ENCODE measurements at places on chromosomes 2 and 18.

DNA sequence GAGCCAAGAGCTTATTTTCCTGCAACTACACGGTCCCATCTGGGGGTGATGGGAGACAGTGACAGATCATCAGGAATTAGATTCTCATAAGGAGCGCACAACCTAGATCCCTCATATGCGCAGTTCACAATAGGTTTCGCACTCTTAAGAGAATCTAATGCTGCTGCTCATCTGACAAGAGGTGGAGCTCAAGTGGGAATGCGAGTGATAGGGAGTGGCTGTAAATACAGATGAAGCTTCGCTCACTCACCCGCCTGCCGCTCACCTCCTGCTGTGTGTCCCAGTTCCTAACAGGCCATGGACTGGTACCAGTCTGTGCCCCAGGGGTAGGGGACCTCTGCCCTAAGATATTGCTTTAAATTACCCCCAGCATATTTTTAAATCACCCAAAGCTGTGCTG lies 10.8 kb downstream of the LRRFIP1 start:
- no peak for DNase-seq

DNA sequence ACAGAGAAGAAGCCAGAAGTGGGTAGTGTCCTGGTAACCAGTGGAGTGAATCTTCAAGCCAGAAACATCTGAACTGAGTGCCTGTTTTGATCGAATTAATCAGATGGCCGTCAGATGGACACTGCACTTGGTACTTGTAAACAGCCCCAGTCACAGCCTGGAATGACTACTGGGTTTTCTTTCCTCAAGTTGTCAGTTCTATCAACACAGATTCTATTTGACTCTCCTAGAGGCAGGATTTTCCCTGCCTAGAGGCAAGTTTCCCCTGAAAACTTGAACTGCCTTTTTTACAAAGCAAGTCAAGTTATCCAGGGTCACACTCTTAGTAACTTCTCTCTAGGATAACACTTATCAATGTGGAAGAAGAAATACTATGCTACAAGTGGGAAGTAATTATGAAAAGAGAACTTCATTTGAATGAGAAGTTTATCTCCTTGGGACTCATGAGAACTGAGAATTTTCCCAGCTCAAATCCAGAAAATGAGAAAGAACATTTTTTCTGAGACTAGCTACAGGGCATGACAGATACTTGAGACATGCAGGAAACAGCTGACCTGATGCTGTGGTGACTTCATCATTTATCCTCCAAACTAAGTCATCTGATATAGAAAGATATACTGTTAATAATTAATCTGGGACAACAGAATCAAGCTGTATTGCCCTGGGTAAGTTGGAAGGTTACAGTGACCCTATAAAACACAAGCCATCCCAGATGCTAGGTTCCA lies 36.0 kb downstream of the SULT1C2 start:
- no peak for DNase-seq

GRCh38 chr2:152221839-152222238 lies 46.3 kb upstream of the STAM2 start:
- no peak for DNase-seq

- DNase-seq, result no peak
These were observed 112.5 kb upstream of the NFATC1 start for GRCh38 chr18:79283131-79283810.

DNA sequence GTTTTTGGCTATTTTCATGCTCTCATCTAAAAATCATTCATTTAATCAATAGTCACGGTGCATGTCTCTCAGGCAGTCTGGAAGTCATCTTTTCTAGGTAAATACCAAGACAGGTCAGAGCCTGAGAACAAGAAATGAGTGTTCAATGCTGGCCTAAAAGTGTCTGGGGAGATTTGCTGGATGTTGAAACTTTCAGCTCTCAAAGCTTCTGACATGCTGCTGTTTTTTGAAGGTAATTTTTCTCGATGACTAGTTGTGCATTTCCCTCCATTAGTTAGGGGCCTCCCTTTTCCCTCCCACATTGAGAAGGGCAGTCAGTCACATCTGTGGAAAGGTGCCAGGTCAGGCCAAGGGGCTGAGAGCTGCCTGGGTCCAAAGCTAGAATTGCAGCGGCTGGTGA lies 115.6 kb downstream of the LPIN1 start:
- DNase-seq, result no peak

DNA sequence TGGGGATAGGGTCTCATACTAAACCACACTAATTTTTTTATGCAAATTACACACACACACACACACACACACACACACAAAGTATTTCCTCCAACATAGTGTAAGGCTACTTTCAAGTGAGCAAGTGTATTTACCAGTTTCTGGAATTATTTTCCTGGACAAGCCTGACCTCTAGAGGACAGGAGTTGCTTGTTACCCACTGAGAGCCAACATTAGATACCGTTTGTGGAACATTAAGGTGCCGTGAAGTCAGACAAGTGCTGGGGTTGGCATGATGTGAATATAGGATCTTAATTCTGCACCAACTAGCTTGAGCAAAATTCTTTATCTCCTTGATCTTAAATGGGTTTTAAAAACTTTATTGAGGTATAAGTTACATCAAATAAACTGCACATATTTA lies 39.3 kb upstream of the SERPINB2 start:
- no peak for DNase-seq

DNA sequence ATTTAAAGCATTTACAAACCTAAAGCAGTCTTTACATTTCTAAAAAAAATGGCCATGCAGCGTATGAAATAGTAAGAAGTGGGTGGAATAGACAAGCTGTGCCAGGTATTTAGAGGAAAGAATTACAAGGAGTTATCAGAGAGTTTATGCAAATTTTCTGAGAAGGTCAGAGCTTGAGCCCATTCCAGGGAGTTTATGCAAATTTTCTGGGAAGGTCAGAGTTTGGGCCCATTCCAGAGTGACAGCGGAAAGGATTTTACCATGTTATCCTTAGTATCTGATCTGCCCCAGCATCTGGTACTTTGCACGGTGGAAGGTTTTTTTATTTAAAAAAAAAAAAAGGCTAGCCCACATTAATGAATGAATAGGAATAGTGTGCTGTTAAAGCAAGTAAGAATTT lies 1.4 kb upstream of the DOK6 start:
- DNase-seq, result no peak

- DNase-seq, result no peak
These were observed 349.7 kb downstream of the ZEB2 start for GRCh38 chr2:144170179-144170578.

DNA sequence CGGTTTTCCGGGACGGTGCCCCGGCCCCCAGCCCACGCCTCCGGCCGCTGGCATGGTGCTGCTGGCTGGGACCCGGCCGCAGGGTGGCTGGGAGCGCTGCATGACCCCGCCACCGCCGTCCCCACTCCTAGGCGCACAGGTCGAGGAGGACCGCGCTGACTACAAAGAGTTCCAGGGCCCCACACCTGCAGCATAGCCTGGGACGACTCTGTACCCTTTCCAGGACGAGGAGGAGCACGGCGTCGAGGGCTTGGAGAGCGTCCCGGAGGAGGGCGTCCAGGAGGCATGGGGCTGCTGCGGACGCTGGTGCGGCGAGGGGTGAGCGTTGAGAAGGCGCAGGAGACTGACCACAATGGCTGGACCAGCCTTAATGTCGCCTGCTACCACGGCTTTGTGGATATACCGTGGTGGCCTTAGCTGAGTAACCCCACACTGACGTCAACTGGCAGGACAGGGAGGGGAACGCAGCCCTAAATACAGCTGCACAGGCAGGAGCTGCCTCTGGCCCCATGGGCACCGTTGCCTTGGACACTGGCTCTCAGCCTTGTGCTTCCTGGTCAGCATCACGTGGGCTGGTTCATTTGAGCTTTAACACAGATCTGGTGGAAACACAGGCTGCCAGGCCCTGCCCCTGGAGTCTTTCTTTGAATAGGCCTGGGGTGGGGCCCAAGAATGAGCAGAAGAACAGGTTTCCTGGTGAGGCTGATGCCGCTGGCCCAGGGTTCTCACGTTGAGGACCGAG lies 40.9 kb upstream of the TRIM43B start:
- DNase-seq, result no peak

GRCh38 chr2:178114462-178114861 lies 2.2 kb downstream of the RBM45 start:
- no peak for DNase-seq

DNA sequence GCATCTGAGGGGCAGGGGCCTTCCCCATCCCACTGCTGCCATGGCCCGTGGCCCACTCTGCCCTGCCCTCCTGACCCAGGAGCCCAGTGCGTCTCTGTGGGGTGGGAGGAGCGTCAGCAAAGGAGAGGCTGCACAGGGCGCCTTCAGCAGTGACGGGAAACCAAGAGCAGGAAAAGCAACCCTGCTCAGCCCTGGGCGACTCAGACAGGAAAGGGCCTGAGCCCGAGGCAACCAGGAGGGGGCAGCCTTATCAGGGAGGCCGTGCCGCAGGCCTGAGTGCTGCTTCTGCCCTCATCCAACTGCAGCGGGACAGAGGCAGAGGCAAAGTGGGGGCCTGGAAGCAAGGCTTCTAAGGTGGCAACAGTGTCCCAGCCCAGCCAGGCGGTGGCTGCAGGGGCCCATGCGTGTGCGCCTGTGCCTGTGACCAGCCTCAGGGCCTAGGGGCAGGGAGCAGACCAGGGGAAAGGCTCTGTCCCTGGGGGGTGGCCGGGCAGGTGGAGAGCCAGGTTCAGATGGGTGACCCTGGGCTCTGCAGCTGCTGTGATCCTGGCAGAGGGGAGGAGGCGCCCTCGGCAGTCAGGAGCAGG lies 23.3 kb upstream of the ALPI start:
- no peak for DNase-seq

- DNase-seq, result no peak
These were observed 64.0 kb downstream of the STPG4 start for GRCh38 chr2:47091118-47091517.

DNA sequence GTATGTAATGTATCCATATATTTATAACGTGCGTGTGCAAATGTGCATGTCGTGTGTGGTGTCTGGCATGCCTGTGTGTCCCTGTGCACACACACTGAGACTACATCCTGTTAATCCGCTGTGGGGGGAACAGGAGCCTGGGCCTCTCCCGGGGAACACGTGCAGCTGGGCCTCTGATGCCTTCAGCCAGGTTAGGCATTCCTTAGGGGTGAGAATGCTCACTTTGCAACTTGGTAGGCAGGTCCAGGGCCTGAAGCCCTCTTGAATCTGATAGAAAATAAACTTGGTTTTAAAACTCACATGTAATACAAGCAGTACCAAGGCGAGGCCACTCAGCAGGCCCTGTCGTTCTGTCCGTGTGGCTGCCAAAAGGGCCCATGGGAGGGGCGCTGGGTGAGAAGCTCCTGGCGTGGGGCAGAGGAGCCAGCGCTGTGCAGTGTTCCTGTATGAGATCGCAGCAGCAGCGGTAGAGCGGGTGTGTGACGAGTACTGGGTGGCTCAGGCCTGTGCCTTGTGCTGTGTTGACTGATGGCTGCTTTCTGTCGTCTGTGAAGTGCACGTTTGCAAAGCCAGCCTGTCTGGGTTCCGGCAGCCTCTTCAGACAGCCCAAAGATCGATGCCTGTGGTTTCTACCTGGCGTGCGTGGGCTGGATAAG lies 16.2 kb downstream of the SALL3 start:
- no peak for DNase-seq

- DNase-seq, result no peak
These were observed 116.9 kb upstream of the CREB1 start for GRCh38 chr2:207412787-207413310.

DNA sequence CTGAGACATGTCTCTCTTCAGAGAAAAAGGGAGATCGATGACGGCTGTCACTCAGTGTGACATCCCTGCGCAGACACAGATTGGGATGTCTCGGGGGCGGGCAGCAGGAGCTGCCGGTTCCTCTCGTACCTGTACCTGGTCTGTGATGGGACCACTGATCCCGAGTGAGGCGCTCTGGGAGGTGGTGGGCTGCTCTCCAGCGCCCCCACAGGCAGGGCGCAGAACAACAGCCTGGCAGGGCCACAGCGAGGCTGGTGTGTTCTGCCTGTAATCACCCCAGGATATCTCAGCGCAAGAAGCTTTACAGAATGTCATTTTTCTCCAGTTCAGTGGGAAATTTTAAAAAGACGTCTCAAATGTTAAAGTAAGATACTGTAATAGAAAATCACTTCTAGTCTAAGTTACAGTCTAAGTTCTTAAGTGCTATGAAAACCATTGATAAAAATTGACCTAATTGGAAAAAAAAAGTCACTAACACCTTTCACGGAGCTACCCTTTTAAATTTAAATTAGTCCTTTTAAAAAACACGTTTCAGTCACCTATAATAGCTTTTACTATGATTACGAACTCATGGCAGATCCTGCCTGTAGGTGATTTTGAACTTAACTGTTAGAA lies 189.8 kb downstream of the SNTG2 start:
- peak; percentile 29 for DNase-seq

DNA sequence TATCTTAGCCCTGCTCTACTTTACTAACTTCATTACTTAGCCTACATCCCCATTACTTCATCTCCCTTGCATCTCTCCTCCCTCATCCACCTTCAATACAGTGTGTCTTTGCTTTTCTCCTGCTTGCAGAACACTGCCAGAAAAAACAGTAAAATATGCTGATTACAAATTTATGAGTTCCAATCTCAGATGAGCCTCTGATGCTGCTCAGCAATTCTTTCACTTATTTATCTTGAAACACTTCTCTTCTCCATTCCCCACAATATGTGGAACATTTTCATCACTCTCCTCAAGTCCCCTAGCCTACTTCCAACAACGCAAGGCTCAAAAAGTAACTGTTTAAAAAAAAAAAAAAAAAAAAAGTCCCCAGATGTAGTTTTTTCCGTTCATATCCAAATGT lies 7.1 kb downstream of the VPS54 start:
- no peak for DNase-seq

DNA sequence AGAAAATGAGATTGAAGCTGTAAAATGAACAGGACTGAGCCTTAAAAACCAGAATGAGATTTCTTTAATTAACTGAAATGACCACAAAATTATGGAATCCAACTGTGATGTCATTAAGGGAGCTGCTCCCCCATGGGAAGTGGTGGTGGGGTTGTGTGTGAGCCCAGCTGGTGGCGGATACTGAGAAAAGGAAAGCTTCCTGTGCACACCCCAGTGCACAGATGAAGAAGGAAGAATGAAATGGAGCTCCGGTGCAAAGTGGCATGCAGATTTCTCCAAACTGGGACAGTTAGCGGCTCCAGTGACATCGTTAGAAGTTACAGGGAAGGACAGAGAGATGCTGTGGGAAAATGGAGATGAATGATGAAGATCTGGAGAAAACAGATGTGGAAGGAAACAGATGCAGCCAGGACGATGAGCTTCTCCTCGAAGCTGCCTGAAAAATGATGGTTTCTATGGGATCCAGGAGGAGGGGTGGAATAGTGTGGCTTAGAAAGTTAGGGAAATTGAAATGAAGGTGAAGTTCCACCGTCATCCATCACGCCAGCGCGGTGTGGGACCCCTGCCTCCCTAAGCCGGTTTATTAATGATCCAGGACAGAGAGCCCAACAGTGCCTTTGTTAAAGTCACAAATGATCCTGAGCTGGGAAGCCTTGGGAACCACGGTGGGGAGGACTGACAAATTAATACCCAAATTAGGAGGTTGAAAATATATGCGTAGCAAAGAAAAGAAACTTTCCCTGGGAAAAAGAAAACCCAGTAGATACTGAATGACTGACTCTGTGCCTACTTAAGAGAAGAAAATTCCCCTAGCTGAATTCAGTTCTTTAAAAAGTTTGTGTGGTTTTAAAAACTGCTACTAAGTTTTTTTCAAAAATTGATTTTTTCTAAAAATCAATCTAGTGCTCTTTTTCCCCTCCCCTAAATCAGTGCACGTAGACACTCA lies 77.2 kb downstream of the TSN start:
- no peak for DNase-seq

GRCh38 chr2:31947871-31948270 lies 62.9 kb downstream of the MEMO1 start:
- DNase-seq, result no peak

Data from activated CD8-positive, alpha-beta memory T cell treated with anti-CD3 and anti-CD28 coated beads for 48 hours (primary cell).